Mesothelial cell of epicardium (in vitro differentiated cells): ENCODE measurements at places on chromosomes 6 and 20.

- no peak for DNase-seq
Measured at GRCh38 chr20:32454164-32455145, 96.3 kb downstream of the ASXL1 start.

DNA sequence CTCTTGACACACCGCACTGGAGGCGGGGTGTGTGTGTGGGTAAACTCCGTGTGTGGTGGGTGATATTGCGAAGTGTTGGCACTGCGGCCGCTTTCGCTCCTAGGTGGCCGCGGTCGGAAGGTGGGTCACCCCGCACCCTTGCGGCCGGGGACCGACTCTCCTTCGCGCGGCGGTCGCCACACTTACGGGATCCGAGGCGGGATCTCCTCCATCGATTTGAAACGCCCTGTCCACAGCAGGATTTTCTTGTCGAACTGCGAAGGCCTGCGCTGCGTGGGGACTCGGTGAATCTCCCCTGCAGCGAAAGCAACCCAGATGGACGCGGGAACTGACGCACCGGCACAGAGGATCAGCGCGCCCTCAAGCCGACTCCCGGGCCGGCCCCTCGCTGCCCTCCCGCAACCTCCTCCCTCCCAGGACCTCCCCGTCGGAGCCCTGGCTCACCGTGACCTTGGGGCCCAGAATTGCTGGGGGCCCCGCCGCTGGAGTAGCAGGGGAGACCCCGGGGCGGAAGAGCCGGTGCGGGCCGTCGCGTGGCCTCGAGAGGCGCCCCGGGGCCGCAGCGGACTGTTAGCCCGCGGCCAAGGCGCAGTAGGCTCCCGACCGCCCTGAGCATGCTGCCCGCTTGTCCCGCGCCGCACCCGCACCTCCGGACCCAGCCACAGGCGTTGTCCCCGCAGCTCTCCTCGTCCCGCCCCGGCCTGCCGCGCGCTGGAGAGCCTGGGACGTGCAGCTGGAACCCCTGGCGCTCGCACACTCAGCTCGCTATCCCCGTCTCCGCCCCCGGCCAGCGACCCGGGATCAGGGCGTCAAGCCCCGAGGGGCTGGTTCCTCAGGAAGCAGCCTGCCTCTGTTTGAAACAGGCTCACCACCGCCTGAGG lies at the start of gene FAM162B:
Gene FAM162B, minus strand, starts transcription at position 759 of the 881 bp plus-strand sequence. Its CDS starts 143 bp downstream, at position 616.
- peak; percentile 27 for DNase-seq

- DNase-seq: no peak
Measured at GRCh38 chr6:11236076-11236750, 3.7 kb upstream of the NEDD9 start.

GRCh38 chr6:67608099-67608749 lies 1026.9 kb upstream of the ADGRB3 start:
- DNase-seq: no peak
